ENCODE measurements at places on chromosomes 12 and 14. TPM values are rescaled to one million over a fixed set of nuclear protein-coding genes. Genes with fewer than 3 reads are reported as not detected.

DNA sequence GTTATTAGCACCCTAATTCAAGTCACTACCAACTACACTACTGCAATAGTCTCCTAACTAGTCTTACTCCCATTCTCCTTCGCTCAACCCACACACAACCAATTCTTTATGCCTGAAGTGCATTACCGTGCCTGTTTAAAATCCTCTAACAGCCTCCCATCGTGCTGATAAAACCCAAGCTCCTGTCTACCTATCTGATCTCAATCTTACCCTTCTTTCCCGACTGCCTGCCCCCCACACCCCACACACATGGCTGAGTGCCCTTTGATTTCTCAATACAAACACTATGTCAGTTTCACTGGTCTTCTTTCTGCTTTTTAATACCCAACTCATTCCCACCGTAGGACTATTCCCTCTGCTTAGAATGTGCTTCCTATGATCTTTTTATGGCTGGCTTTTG is 59.9 kb downstream of the SPPL3 start:
- no peaks in the 10 kb centered on the region for H3K27me3 ChIP-seq
- H3K27ac ChIP-seq = no peak overlapping the region
- H3K4me1 ChIP-seq = peaks cover 42% of the 10 kb centered on the region
- peaks cover 1% of the 10 kb centered on the region for H3K36me3 ChIP-seq

SLC4A8 gene
- 1.9 TPM for total RNA-seq

GRCh38 chr12:60394665-60395064 is 798.8 kb downstream of the SLC16A7 start:
- H3K4me3 ChIP-seq = no peak overlapping the region
- no peaks in the 10 kb centered on the region for H3K36me3 ChIP-seq
- H3K27ac ChIP-seq = no peak overlapping the region
- no peaks in the 10 kb centered on the region for H3K27me3 ChIP-seq
- no peaks in the 10 kb centered on the region for H3K4me1 ChIP-seq

TAS2R7 gene
- not detected for total RNA-seq

- no peak overlapping the region for H3K4me3 ChIP-seq
- DNase-seq = no peak
- peaks cover 1% of the 10 kb centered on the region for H3K36me3 ChIP-seq
- peaks cover 13% of the 10 kb centered on the region for H3K4me1 ChIP-seq
- no peak overlapping the region for H3K27ac ChIP-seq
- peaks cover 17% of the 10 kb centered on the region for H3K27me3 ChIP-seq
Observed at GRCh38 chr12:4603421-4603820, 41.4 kb downstream of the DYRK4 start.

- no peaks in the 10 kb centered on the region for H3K36me3 ChIP-seq
- no peak for DNase-seq
- H3K27me3 ChIP-seq = peaks cover 87% of the 10 kb centered on the region
- no peak overlapping the region for H3K27ac ChIP-seq
- no peaks in the 10 kb centered on the region for H3K4me1 ChIP-seq
- H3K4me3 ChIP-seq = no peak overlapping the region
Observed at GRCh38 chr12:54140588-54141388, 48.0 kb downstream of the SMUG1 start.

NOXRED1 gene
- 1.2 TPM for total RNA-seq

GRCh38 chr12:108308395-108309085 is 30.6 kb downstream of the CMKLR1 start:
- peaks cover 25% of the 10 kb centered on the region for H3K4me1 ChIP-seq
- H3K27me3 ChIP-seq = no peaks in the 10 kb centered on the region
- H3K4me3 ChIP-seq = no peak overlapping the region
- H3K27ac ChIP-seq = no peak overlapping the region
- H3K36me3 ChIP-seq = no peaks in the 10 kb centered on the region

DNA sequence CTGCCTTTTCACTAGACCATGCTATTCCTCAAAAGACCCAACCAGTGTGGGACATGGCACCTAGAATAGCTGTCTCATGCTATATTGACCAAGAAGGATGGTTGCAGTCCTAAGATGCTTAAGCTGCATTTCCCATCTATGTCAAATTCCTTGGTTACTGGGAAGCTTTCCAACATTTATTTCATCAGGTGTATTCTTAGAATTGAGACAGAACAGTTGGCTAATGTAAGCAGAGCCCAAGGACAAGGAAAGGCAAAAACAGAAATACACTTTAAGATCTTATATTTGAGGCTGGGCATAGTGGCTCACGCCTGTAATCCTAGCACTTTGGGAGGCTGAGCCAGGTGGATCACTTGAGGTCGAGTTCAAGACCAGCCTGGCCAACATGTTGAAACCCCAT is 24.7 kb downstream of the ARG2 start:
- peaks cover 22% of the 10 kb centered on the region for H3K4me1 ChIP-seq
- peaks cover 3% of the 10 kb centered on the region for H3K36me3 ChIP-seq
- DNase-seq = no peak
- H3K27ac ChIP-seq = no peak overlapping the region
- H3K4me3 ChIP-seq = no peak overlapping the region

GRCh38 chr12:97235102-97235501 is 227.5 kb upstream of the RMST start:
- no peak for DNase-seq
- no peaks in the 10 kb centered on the region for H3K27me3 ChIP-seq
- no peak overlapping the region for H3K4me3 ChIP-seq
- no peaks in the 10 kb centered on the region for H3K36me3 ChIP-seq
- H3K27ac ChIP-seq = no peak overlapping the region

DNA sequence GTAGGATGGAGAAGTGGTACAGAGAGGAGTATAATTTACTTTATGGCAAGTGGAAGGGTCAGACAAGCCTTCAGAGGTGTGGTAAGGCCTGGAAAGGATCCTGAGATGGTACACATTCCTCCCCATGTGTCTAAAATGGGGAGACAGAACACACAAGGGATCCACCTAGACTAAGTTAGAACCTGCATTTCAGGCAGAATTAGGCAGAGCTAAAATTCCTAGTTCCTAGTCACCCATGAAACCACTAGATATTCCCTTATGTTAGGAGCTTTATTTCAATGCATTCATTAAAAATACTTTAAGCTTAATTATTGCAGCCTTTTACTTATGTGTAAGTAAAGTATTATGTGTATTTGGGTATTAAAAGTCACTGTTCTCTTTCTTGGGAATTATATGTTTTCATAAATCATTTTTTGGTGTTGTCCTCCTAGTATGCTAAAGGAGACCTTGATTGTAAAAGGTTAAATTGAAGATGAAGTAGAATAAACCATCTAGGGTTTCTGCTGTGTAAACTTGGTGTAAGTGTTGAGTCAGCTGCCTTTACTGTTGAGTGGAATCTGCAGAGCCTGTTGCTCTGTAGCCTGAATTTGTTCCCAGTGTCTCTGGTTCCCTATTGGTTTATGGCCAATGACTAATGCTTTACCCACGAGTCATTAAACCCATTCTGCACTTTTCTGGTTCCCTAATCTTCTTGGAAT is 423.2 kb downstream of the ATP23 start:
- no peak overlapping the region for H3K4me3 ChIP-seq
- peaks cover 5% of the 10 kb centered on the region for H3K27me3 ChIP-seq
- DNase-seq = no peak
- no peak overlapping the region for H3K27ac ChIP-seq
- H3K36me3 ChIP-seq = no peaks in the 10 kb centered on the region

HSP90AA1 gene
- 377 TPM for total RNA-seq

- no peak within 1 kb of the TSS for H3K4me3 ChIP-seq
- H3K36me3 ChIP-seq = no peaks in the 10 kb centered on the region
- no peak for DNase-seq
Observed at GRCh38 chr12:10802587-10802986, at the start of gene TAS2R7. TSS of gene TAS2R7 (minus strand) at chr12:10802627. CDS start at chr12:10802570, 57 bp downstream.

MYH7 gene
- 0.56 TPM for total RNA-seq

SPX gene
- total RNA-seq = 1.6 TPM

- H3K27ac ChIP-seq = no peak overlapping the region
- no peaks in the 10 kb centered on the region for H3K27me3 ChIP-seq
- DNase-seq = no peak
- H3K4me3 ChIP-seq = no peak overlapping the region
- peaks cover 31% of the 10 kb centered on the region for H3K4me1 ChIP-seq
- peaks cover 3% of the 10 kb centered on the region for H3K36me3 ChIP-seq
Observed at GRCh38 chr14:63986789-63987533, 134.2 kb downstream of the SYNE2 start.

CELA1 gene
- total RNA-seq = 0.26 TPM

DNA sequence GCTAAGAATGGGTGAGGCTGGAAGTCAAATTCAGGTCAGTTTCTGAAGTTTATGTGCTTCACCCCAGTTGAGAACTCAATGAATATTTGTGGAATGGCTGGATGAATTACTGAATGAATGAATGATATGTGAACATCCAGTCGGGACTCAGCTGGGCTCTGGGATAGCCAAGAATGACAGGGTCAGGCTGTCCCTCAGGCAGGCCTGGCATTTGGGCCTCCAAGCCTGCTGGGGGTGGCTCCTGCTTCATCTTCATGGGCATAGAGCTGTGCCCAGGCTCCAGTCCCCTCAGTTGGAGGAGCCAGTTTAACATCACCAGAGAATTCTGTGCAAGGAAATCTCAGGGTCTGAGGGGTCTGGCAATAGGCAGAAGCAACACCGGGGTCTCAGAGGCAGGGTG is 185.8 kb downstream of the PHETA1 start:
- H3K27ac ChIP-seq = no peak overlapping the region
- H3K27me3 ChIP-seq = peaks cover 21% of the 10 kb centered on the region
- no peak overlapping the region for H3K4me3 ChIP-seq

GRCh38 chr12:71447691-71448132 is 8.1 kb downstream of the LGR5 start:
- no peak overlapping the region for H3K27ac ChIP-seq
- DNase-seq = no peak
- H3K27me3 ChIP-seq = peaks cover 54% of the 10 kb centered on the region

DNA sequence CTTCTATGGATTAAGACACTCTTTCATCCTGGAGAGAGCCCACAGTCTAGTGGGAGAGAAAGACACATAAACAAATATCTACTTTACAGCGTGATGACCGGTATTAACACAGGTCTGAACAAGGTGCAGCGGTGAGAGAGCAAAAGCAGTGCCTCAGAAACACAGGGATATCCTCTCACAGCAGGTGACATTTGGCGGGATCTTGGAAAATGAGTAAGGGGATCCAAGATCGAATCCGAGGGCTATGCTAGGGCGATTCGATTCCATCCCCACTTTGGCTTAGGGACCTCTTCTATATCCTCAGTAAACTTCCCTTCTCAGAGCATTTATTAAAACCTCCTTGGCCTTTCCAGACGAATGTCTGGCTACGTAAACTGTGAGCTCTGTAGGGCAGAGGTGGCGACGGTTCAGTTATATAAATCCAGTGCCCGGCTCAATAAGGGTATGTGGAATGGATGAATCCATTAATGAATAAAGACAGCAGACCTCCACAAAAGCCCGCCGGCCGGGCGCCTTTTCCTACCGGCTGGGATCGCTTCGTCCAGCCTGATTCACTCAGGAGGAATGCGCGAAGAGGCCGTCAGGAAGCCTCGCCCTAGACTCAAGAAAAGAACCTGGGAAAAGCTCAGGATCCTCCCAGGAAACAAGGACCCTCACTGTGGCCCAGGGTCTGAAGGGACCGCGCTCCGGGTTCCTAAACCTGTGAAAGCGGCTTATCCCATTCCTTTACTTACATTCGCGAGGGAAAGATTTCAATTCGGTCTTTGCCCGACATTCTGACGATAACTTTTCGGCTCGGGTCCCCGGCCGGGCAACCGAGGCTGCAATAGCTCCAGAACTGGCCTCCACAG is 455 bp downstream of the ATP6V1D start:
- peak overlapping the region; percentile 96 for H3K4me3 ChIP-seq
- H3K27ac ChIP-seq = peak overlapping the region; percentile 96
- H3K4me1 ChIP-seq = peaks cover 61% of the 10 kb centered on the region
- H3K36me3 ChIP-seq = peaks cover 6% of the 10 kb centered on the region
- H3K27me3 ChIP-seq = no peaks in the 10 kb centered on the region
- no peak for DNase-seq

GRCh38 chr14:53742233-53742620 is 214.4 kb downstream of the BMP4 start:
- no peak overlapping the region for H3K4me3 ChIP-seq
- H3K36me3 ChIP-seq = no peaks in the 10 kb centered on the region
- DNase-seq = no peak
- no peak overlapping the region for H3K27ac ChIP-seq
